Stimulated activated CD4-positive, alpha-beta T cell treated with anti-CD3 and anti-CD28 coated beads, Interleukin-1b, Interleukin-23, amount 100 ng/mL, for 1 hour (primary cell): ENCODE measurements at places on chromosomes 3 and 15.

DNA sequence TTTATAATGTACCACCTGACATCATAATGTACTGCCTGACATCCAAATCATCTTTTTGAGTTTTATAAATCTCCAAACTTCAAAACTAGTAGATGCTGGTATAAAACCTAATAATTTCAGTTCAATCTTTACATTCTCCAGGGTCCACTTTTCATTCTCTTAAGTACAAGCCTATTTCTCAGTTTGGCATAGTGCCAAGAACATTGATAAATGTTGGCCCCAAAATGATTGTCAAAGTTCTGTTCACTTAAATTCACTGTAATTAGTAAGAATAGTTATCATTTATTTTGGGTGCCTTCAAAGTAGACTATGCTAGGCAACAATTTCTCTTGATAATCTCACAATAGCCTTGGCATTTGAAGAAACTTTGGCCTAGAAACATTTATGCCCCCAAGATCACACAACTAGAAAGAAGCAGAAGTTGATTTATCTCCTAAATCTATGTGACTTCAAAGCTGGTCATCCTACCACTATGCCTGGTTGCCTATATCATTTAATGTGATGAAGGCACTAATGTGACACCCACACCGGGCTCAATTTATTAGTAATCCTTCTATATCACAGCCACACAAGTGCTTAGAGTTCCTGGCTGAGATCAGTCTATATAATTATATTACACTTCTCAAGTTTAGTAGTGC lies 101.7 kb downstream of the ZNF609 start:
- no peak for DNase-seq

- DNase-seq: no peak
Measured at GRCh38 chr15:60839510-60840211, 360.7 kb upstream of the ICE2 start.

DNA sequence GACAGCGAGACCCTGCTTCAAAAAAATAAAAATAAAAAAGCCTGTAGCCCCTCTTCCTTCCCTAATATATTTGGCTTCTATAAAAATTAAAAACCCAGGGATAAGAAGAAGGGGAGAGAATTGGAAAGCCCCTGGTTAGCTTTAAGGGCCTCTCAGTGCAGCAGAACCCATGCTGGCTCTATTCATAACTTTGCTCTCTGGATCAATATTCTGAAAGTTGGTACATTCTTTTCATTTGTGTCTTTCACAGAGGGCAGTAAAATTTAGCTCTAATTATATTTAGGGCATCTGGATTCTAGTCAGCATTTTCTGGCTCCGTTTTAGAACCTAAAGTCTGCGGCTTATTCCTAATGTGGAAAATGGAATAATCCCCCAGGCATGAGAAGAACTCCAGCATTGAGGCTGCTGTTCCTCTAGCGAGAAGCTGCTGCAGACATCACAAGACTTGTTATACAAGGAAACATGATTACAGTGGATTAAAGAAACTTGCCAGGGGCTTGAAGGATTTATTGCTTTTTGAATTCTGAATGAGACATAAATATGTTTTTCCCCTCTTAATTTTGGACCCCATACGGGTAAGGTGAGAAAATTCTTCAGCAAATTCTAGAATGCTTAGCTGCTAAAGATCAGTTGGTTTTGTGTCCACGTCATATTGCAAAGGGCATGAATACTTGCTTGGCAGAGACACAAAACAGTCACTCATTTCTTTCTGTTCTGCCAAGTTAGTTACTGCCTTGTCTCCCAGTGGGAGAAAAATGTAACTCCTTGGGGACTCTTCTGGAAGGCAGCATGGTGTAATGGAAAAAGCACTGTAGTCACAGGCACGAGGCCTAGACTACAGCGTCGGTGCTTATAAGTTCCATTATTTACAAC lies 177.7 kb downstream of the VGLL4 start:
- no peak for DNase-seq

GRCh38 chr3:11917051-11917450 lies 70.4 kb upstream of the TAMM41 start:
- no peak for DNase-seq

GRCh38 chr3:178671377-178671776 lies 135.1 kb downstream of the KCNMB2 start:
- no peak for DNase-seq

GRCh38 chr3:19147905-19148767 lies at the start of gene KCNH8:
Gene KCNH8 (plus strand): TSS chr3:19148510. CDS start chr3:19148720, 210 bp downstream.
- no peak for DNase-seq

- no peak for DNase-seq
Measured at GRCh38 chr3:110341047-110341446, 730.6 kb upstream of the NECTIN3 start.

DNA sequence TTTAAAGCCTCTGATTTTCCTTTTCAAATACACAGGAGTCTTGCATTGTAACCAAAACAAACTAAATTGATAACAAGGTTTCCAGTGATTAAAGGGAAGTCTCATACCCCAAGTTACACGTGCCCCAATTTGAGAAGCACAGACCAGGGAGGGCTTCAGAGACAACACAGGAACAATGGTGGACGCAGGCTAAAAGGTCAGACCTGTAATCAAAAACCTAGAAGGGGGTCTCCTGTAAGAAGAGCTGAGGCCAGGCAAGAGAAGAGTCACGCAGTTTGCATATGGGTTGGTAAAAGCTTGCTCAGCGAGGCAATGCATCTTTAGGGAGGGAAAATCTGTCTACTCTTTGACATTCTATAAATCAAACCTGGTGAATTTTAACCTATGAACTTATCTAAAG lies 58.6 kb upstream of the MCF2L2 start:
- no peak for DNase-seq

DNA sequence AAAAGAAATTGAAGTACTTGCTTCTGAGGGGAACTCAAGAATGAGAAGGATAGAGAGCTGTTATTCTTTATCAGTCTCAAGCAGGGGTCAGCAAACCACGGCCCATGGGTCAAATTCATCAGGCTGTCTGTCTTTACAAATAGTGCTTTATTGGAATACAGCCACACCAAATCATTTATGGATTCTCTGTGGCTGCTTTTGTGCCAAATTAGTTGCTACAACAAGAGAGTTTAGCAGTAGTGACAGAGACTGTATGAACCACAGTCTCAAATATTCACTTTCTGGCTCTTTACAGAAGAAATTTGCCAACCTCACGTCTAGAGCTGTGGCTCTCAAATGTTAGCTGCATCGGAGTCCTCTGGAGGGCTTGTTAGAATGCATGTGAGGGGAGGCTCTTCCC lies 258.0 kb upstream of the RARB start:
- no peak for DNase-seq

DNA sequence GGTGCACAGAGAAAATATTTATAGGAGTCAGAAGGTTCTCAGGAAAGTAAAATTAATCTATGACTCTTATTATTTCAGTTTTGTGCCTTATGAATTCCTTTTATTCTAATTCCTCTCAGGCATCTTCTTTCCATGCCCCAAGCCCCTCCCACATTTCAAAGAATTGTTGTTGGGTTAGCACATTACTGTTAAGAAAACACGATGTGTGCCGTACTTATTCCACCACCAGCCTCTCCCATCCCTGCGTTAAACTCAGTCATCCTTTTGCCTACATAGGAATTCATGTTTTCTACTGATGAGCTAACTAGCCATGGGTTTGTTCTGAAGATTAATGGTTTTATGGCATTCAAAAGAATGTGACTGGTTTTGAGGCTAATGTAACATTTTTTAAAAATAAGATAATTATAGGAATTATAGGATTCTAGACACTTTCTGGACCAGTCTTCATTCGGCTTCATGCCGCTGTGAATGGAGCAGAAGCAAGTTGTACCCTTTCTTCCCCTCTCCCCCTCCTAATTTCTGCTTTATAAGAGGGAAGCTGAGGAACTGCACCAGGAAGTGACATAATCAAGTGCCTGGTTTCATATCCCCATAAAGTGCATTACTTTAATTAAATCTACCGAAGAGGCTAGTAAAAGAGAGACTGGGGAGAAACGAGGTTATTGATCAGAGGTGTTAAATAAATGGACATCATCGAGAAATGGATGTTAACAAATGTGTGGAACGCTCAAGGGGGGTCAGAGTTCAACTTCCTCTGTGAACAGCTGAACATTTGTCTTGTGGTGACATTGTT lies 12.3 kb upstream of the MB21D2 start:
- DNase-seq: no peak

- no peak for DNase-seq
Measured at GRCh38 chr3:183491109-183491922, 62.9 kb upstream of the MCF2L2 start.

- DNase-seq: no peak
Measured at GRCh38 chr3:123004201-123004918, 23.2 kb downstream of the SEMA5B start.

DNA sequence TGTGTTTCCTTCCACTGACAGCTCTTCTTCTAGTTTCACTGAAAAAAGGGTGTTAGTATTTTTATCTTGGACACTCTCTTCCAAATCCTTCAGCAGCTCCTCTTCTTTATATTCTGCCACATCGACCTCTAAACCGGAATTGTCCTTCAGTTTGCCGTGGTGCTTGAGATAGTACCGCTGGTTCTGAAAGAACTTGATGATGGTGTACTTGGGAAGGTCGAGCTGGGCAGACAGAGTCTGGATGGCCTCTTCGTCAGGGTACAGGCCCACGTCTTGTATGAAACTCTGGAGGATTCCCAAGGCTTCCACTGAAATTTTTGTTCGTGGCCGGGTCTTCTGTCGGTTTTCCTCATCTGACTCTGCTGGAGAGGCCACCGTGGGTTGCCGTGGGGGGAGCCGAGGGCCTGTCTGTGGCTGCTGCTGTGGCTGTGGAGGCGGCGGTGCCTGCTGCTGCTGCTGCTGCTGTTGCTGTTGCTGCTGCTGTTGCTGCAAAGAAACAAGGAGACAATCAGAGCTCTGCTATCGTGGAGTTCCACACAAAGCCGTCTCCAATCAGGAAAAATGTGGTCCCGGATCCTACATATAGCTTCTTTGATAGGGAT lies 75.8 kb downstream of the SATB1 start:
- no peak for DNase-seq

- DNase-seq: no peak
Measured at GRCh38 chr15:86839502-86839901, 759.8 kb downstream of the AGBL1 start.

GRCh38 chr3:9897408-9898372 lies 5.0 kb upstream of the IL17RE start:
- no peak for DNase-seq

DNA sequence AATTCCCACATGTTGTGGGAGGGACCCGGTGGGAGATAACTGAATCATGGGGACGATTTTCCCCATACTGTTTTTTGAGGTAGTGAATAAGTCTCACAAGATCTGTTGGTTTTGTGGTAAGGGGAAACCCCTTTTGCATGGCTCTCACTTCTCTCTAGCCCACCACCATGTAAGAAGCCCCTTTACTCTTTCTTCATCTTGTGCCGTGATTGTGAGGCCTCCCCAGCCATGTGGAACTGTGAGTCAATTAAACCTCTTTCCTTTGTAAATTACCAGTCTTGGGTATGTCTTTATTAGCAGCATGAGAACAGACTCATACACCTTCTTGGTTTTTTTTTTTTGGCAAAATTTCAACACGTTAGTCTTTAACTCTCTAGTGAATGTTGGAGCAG lies 18.1 kb downstream of the ARL8B start:
- no peak for DNase-seq

DNA sequence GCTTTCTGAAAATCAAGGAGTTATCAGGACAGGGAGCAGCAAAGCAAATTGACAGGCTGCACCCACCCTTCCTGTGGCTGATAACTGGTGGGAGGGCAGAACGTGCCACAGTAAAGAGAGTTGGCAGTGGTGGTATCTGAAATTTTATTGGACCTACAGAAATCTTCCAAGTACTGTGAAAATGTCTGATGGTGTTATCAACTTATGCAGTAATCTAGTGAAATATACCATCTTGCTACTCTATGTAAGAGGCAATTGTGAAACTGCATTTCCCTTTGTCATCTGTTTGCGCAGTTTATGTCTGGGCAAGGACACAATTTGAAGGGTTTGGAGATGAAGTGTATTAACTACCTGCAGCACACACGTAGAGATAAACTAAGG lies 1.5 kb downstream of the PLCL2 start:
- no peak for DNase-seq

DNA sequence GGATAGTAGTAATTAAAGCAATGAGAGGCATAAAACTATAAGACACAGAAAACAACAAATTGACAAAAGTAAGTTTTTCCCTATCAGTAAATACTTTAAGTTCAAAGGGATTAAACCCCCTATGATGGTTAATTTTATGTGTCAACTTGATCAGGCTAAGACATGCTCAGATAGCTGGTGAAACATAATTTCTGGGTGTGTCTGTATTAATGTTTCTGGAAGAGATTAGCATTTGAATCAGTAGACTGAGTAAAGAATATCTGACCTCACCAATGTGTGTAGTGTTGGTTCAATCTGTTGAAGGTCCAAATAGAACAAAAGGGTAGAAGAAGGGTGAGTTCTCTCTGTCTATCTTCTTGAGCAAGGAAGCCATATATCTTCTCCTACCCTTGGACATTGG lies 283.3 kb upstream of the GRM7 start:
- DNase-seq: no peak

DNA sequence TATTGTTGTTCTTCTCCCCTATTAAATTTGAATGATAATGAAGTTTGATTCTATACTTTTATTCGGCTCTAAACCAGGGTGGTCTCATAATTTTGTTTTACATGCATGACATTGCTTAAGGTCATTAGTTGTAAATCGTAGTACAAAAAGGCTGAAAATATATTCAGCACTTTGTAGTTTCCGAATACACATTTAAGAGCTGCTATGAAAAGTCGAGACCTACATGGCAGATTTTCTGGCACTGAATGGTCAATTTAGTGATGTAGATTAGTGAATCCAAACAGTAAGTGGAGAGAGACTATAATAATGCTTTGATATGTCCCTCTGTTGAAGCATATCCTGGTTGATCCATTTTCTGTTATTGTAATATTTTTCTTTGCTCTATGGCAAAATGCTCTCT lies 254.0 kb upstream of the SOX2 start:
- no peak for DNase-seq

DNA sequence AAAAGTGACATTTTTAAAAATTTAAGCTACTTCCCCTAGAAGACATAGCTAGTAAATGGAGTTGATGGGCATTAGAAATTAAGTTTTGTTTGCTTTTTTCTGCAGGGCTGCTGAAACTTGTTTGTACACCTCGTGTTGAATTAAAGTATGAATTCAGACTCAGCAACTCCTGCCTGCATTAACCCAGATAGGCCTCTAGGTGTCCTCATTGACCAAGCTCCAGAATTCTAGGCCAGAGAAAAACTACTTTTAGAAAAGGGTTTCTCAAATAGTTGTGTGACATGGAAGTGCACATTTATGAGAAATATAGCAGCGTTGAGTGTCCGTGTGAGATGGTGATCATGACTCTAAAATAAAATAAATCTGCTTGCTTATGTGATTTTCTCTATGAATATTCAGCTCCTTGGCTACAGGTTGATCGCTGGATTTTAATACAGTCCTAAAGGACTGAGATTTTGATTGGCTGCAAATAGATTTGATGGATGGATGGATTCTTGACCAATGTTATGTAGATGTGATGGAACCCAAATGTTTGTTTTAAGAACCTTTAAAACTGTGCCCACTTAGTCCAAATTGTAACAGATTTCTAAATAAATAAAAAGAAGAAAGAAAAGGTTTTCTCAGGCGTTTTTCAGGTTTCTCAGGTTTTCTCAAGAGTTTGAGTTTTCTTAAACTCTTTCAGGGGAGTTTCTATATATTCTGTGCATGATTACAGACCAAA lies 39.4 kb upstream of the LMOD3 start:
- peak; percentile 4 for DNase-seq

- no peak for DNase-seq
Measured at GRCh38 chr3:68935778-68936177, 3.4 kb upstream of the TAFA4 start.
